ENCODE measurements at places on chromosomes 7 and 10. TPM values are rescaled to one million over a fixed set of nuclear protein-coding genes. Genes with fewer than 3 reads are reported as not detected.

Gene GIMAP4
- 20.4 TPM for polyA plus RNA-seq

Gene LIPK
- polyA plus RNA-seq, result not detected

Gene TRA2A
- 266 TPM for polyA plus RNA-seq

Gene GDF10
- 1.7 TPM for polyA plus RNA-seq

Gene FGFR2
- 85.3 TPM for polyA plus RNA-seq

Gene PRTFDC1
- 40.0 TPM for polyA plus RNA-seq

Gene FASTK
- 75.2 TPM for polyA plus RNA-seq

Gene CH25H
- polyA plus RNA-seq, result not detected

Gene AASS
- 38.0 TPM for polyA plus RNA-seq

Gene TMEM270
- polyA plus RNA-seq, result not detected

Gene HOXA9
- polyA plus RNA-seq, result 115 TPM

Gene RELN
- polyA plus RNA-seq, result 7.1 TPM

Gene OR2A1
- polyA plus RNA-seq, result 0.51 TPM

DNA sequence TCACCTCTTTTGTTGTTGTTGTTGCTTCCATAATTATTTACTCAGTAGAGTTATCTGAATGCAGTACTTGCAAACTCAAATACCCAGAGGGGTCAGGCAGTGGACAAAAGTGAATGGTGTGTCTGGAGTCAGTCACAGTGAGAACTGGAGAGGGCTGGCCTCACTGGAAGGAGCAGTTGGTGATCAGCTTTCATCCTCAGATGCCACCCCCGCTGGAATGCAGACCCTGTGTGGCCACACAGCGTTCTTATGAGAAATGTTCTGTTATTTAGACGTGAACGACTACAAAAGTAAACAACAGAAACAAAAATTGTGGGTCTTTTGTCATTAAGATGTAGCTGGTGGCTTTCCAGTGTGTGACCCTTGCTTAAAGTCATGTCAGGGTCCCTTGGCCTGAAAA, 29.6 kb upstream of the VPS41 start:
- DNase-seq, result no peak

- no peak for DNase-seq
Observed at GRCh38 chr7:85103962-85104361, 82.9 kb downstream of the SEMA3D start.

- DNase-seq, result no peak
Observed at GRCh38 chr10:299969-300368, 164.7 kb downstream of the ZMYND11 start.

DNA sequence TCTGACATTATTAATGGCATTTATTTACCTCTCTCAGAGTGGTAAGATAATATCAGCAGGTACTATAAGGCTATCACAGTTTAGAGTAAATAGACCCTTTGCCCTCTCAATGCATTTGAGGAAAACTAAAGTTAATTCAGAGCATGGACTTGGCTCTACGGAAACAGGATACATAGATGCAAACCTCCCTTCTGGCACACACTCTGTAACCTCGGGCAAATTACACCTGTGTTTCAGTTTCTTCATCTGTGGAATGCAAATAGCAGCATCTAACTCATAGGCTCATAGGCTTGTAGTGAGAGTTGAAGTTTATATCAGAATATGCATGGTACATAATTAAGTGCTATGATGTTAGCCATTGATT, 5.6 kb downstream of the RAPGEF5 start:
- DNase-seq, result peak; percentile 55

DNA sequence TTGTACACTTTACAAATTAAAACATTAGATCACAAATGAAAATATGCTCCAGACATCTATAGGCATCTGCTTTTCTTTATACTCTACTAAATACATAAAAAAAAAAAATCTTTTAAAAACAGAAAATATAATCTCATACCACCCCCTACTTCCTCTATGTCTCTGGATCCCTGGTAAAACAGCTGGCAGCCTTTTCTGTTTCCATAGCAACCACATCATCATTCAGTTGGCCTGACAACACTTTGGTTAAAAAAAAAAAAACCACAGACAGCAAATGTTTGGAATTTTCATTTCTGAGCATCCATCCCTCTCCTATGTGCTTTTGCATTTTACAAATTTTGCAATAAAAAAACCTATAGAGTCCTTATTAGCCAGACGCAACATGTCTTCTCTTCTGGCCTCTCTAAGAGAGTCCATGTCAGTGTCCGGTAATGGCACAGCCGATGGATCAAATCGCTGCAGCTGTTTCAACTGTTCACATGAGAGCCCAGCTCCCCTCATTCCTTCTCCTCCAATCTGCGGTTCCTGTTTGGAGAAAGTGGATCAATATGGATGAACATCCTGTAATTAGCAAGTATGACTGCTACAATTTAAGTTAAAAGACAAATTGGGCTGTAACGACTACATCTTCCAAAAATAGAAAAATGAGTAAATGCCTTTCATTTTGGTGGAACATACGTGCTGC, 105.6 kb downstream of the NSUN6 start:
- DNase-seq, result no peak

GRCh38 chr10:13087986-13088618, 11.9 kb upstream of the OPTN start:
- DNase-seq, result no peak

GRCh38 chr10:15817409-15818046, 42.8 kb downstream of the MINDY3 start:
- no peak for DNase-seq

GRCh38 chr10:30282221-30282620, 66.9 kb downstream of the MTPAP start:
- DNase-seq, result no peak

DNA sequence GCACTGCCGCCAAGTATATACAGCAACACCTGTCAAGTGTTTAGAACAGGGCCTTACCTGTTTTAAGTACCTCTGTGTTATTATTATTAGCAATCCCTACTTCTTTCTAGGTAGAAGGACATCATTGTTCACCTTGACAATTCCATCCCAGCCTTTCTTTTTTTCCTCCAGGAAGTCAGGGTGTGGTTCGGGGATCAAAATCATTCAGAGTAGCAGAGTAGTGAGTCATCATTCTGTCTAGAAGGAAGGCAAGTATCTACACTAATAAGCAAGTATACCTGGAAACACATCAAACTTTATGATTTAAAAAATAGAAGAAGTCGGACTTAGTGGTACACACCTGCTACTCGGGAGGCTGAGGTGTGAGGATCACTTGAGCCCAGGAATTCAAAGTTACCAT, 25.5 kb upstream of the CAPZA2 start:
- DNase-seq, result no peak

DNA sequence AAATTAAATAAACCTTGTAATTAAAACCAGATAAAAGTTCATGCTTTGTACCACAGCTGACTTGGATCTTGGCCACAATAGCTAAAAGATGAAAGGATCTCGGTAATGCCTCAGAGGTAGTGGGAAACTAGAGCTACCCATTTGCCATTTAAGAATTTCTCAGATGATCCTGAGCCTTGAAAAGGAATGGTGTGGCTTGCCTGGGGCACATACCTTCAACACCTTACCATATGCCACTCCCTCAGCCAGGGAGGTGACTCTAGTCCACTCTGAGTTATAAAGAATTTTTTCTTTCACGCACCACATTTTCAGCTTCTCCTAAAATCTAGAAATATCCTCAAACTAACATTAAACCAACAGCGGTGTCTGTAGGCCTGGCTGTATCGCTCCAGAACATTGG, 516.3 kb upstream of the TEX47 start:
- no peak for DNase-seq

DNA sequence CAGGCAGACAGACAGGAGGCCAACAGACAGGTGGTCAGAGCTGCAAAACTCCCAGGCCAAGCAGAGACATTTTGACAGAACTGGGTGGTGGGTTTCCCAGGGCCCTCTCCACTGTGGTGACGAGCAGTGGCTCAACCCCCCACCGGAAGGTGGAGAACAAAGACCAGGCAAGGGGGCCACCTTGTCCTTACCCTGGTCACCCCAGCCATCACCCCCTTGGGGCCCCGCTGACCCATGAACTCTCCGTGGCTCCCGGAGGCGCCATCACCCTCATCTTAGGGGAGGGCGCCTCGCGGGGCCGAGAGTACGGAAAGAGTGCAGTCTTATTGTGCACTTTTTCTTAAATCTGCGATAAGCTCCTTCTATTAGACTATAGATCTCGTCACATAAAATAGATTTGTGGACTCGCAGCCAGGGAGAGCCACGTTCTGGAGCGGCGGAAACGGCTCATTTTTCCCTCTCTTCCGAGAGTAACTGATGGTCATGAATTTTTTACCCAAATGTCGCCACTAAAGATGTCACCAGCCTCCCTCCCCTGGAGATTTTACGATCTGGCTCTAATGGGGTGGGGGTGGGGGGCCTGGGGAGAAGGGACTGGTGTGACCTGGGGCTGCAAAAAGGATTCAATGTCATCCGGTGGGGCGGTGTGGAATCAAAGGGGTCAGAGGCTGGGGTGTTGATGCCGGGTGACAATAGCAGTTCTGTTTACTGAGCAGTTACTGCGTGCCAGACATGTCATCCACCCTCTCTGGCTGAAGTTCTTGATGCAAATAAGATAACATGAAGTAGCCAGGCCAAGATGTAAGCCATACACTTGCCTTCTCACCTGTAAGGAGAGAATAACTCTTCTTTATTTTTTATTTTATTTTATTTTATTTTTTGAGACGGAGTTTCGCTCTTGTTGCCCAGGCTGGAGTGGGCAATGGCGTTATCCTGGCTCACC, 71.1 kb upstream of the MYL10 start:
- no peak for DNase-seq

DNA sequence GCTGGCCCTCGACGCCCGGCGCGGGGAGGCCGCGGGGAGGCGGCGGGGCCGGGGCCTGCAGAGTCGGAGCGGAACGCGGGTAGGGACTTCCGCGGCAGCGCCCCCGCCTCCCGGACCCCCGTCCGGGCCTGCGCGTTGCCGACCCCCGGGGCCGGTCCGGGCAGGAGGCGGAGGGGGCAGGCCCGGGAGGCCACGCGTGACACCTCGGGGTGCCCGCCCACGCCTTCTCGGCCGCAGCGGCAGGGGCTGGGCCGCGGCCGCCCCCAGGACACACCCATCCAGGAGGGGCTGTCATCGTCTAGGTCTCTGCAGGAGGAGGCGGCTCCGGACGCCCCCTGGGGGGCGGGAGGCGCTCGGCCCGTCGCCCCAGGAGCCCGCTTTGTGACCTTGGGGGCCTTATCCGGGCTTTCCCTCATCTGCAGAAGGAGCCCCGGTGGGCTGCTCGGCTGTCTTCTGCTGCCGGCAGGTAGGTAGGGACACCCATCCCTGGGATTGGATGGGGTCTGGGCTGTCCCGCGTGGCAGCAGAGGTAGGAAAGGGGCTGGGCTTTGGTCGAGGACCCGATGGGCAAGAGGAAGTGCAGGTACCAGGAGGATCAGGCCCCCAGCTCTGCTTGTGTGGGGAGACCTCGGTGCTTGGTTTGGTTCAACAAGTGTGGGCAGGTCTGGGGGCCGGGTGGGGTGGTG, 569 bp downstream of the ZNF316 start:
- no peak for DNase-seq

DNA sequence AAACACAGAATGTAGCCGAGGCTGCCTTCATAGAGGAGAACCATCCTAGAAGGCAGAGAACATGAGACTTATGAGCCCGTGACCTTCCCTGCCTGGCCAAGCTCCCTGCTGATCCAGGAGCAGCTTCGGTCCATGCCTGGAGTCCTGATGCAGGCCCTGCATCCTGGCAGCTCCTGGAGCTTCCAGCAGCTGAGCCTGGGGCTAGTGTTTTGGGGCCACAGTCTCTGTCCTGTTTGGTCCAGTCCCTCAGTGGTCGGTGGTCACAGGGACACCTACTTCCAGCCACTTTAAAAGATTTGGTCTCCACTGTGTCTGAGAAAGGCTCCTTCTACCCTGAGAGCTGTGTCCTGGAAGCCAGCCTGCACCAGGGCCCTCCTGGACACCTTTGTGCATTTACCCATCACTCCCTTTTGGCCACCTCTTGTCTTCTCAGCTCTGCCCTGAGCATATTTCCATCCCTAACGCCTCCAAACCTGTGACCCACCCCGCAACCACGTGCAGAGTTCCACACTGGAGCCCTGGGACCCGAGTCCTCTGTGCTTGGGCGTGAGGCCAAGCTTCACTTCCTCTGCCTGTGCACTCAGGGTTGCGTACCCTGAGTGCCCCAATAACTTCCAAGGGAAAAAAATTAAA, 315.2 kb upstream of the ZNF32 start:
- no peak for DNase-seq

DNA sequence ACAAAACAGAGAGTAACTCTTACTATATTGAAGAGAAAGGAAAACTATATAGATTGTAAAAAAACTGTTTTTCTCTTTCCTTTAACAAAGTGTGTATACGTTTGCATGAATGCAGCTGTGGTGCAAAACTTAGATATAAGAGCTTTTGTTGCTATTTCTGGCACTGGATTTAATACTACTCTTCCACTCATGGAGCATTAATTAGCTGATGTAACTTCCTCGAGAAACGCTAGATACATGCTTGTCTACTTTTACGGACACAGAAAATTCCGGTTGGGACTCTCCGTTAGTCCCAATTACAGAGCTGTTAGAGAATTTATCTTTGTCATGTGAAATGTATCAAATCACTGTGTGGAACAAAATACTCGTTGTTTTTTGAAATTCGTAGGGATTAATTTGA, 135.5 kb downstream of the ZNF22 start:
- DNase-seq, result no peak

- DNase-seq, result no peak
Observed at GRCh38 chr7:39615350-39615975, 7.9 kb upstream of the RALA start.

DNA sequence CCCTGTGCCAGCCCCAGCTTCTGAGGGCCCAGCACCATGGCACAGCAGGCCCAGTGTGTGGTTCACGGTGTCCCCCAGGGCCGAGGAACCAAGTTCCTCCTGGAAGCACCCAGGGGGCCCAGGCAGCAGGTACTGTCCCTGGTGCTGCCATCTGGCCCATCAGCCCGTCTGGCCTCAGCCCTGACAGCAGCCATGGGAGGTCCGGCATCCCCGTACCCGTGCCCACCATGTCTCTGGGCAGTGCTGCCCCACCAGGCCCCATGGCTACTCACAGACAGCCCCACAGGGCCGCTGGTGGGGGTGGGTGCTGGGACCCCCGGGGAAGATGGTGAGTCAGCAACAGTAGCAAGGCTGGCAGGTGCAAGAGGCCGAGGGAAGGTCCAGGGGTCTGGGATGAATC, 32.8 kb downstream of the STK32C start:
- no peak for DNase-seq

DNA sequence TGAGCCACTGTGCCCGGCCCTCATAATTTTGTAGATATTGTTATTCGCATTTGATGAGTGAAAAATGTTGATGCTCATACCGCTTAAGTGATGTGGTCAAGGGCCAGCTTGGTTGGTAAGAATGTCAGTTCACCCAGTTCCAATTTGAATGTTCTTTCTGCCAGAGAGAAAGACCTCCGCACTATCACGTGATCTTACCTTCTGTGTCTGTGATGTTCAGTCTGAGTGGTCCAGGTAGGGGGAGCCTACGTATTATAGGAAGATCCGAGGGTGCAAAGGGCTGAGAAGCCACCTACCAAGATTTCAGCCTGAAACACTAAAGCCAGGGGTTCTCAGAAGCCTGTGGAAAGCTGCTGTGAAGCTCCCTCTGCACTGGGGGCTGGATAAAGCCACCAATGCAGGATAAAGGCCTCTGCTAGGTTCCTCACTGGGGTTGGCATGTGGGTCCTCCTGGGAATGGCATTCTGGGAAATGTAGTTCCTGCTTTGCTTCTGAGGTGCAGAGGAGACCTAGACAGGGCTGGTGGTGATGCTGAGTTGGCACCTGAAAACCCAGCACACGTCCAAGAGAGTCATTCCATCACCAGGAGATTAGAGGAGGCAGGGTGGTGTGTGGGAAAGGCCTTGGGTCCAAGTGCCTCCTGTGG, 64.7 kb upstream of the AOAH start:
- DNase-seq, result no peak

- DNase-seq, result no peak
Observed at GRCh38 chr10:27134371-27134770, 19.8 kb downstream of the YME1L1 start.

GRCh38 chr7:20089431-20089830, 127.8 kb downstream of the MACC1 start:
- no peak for DNase-seq

GRCh38 chr10:32556783-32557395, 110.9 kb downstream of the CCDC7 start:
- no peak for DNase-seq
